ENCODE measurements at places on chromosomes 2 and 18.

DNA sequence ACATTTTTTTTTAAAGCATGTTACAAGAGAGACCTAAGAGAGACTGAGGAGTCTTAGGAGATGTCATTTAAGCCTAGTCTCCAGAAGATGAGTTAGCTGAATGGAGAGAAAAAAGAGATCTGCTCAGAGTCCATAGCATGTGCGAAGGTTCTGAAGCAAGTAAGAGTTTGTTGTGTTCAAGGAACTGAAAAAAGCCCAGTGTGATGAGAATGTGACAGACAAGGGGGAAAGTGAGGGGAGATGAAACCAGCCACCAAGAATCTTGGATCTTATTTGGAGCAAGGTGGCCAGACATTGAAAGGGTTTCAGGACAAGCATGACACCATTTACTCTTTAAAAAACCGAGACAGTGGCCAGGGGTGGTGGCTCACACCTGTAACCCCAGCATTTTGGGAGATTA, 5.2 kb upstream of the MOB1A start:
- DNase-seq = no peak

GRCh38 chr18:67568166-67568565, 51.6 kb upstream of the DSEL start:
- no peak for DNase-seq

DNA sequence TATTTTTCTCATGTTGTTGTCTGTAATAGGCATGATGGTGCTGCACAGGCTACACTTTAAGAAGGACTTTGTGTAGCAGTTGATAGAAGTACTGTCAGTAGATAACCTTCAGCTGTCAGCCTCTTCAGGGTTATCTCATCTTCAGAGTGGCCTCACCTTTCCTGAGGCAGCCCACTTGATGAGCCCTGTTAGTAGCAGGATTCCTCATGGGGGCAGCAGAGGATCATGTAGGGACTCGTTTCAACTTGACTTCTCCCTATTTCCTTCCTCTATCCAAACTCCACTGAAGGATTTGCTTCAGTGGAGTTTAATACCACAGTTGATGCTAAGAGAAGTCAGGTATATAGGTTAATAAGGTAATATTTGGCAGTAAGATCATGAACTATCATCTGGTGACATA, 530.3 kb upstream of the FSIP2 start:
- peak; percentile 24 for DNase-seq

- DNase-seq = no peak
Measured at GRCh38 chr2:151922845-151923666, 94.8 kb upstream of the ARL5A start.

DNA sequence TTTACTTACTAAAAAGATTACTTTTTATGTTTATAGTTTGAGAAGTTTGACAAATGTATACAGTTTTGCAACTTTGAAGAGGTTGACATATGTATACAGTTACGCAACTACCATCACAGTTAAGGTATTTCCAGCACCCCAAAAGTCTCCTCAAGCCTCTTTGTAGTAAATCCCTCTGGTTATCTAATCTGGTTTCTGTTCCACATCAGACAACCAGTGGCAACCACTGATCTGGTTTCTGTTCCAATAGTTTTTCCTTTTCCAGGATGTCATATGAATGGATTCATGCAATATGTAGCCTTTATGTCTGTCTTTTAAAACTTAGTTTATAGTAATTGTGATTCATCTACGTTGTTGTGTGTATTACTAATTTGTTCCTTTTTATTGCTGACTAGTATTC, 23.5 kb downstream of the IFIH1 start:
- DNase-seq = no peak

GRCh38 chr2:210158236-210158635, 13.0 kb downstream of the KANSL1L start:
- DNase-seq = no peak

DNA sequence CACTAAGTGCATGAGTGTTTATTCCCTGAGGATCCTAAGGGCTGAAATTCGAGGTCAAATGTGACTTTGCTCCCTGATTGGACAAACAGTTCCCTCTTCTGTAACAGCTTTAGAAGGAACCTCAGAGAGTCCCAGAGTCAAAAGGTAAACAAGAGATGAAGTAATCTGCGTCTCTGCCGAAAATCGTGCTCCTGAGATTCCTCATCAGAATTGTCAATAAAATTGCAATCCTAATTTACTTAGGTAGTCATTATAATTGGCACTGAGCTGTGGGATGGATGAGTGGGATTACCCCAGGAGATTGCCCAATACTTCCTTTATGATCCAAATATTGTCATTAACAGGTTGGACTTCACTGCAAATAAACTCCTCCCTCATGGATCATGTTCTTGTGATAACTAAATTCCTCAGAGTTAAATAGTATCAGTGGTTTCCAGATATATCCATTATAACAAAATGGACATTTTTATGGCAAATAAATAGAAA, 907 bp upstream of the SUCLG1 start:
- DNase-seq = no peak

DNA sequence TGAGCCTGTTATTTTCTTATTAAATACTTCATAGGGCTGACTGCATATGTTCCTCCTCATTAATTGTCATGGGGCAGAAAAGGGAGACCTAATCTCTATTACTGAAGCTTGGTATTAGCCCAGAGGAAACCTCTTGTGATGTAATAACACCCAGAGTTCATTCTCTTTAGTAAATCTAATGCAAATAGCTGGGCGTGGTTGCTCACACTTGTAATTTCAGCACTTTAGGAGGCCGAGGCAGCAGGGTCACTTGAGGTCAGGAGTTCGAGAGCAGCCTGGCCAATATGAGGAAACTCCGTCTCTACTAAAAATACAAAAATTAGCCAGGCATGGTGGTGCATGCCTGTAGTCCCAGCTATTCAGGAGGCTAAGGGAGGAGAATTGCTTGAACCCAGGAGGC, 14.7 kb downstream of the DAW1 start:
- no peak for DNase-seq

DNA sequence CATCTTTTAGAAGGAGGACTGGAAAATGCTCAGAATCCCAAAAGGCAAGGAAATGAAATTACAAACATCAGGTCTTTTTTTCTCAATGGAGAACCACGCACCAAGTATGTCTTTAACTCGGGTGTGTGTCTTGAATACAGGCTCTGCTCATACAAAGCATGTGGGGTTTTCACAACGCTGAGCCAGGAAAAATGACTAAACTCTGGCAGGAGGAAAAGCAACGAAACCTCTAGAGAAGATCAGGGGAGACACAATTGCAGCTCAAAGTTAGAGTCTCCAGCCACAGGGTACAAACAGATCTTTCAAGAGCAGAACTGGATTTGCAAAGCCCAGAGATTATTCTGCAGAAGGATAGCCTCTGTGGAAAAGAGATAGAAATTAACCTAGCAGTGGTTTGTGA, 42.8 kb upstream of the TPO start:
- no peak for DNase-seq

DNA sequence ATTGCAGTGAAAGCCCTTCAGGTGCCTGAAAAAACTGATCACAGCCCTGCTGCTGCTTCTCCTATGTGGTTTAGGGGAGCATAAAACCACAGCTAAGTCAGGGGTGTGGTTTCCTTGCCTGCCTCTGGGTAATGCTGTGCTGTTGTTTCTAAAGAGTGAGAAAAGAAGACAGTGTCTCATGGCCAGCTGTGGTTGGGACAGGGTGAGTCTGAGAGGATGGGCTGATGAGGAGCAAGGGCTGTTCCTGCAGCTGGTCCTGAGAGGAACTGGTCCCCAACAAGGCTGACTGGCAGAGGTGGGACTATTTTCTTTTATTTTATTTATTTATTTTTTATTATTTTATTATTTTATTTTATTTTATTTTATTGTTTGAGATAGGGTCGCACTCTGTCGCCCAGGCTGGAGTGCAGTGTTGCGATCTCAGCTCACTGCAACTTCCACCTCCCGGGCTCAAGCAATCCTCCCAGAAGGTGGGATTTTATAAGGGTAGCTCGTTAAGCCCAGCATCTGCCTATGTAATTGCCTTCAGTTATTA, 236.7 kb downstream of the FHOD3 start:
- no peak for DNase-seq

- DNase-seq = no peak
Measured at GRCh38 chr2:225766431-225766830, 366.9 kb downstream of the NYAP2 start.

GRCh38 chr2:167136879-167137596, 248.8 kb downstream of the XIRP2 start:
- no peak for DNase-seq

DNA sequence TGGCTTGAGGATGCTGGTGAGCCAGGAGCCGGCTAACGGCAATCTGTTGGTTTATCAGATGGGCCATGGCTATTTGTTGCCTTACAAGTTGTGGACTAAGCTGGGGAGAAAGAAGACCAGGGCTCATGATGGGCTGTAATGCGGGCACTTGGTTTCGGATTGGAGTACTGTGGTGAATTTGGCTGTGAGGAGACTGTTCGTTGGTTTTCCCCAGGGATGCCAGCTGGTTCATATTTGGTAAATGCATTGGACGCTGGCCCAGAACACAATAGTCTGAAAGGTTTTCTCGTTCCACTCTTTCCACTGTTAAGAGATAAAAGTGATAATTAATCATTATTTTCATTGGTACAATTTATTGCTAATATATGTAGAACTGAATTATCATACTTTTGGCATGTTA, 108.9 kb downstream of the SATB2 start:
- DNase-seq = no peak

GRCh38 chr2:6168485-6168884, 476.3 kb downstream of the SOX11 start:
- DNase-seq = no peak

- no peak for DNase-seq
Measured at GRCh38 chr2:231711677-231712450, 3.5 kb downstream of the PTMA start.

DNA sequence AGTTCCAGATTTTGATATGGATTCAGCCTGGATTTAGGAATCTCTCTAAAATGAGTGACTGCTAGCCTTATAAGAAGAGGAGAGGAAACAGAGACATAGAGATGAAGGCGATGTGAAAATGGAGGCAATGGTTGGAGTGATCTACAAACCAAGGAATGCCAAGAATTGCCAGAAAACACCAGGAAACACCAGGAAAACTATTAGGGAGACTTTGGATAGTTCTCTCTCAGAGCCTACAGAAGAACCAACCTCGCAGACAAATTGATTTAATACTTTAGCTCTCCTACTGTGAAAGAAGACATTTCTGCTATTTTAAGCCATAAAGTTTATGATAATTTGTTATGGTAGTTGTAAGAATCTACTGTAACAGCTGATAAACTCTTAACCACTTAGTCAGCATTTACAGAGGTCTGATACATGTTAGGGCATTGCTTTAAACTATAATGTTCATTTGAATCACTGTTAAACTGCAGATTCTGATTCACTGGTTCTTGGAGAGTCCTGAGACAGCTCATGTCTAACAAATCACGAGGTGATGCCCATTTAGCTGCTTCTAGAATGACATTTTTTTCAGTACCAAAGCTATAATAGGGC, 1702.6 kb upstream of the LRRTM1 start:
- DNase-seq = no peak

- no peak for DNase-seq
Measured at GRCh38 chr18:49730951-49731391, 82.4 kb downstream of the ACAA2 start.

DNA sequence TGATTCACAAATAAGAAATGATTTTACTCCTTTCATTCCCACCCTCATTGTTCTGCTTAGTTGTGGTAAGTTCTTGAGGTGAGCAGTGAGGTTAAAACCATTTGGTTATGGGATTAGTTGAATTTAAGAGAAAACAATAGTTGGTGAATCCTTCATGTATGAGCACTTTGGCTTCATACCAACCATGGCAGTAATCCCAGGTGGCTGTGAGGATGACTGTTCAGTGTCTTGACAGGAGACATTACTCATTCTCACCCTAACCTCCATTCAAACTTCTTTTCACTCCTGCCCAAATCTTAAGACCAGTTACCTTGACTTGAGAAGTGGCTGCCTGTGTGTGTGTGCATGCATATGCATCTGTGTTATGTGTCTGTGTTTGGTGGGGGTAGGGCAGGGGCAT, 143.1 kb downstream of the SETBP1 start:
- no peak for DNase-seq

GRCh38 chr2:220440731-220441130, 813.3 kb downstream of the SLC4A3 start:
- no peak for DNase-seq

DNA sequence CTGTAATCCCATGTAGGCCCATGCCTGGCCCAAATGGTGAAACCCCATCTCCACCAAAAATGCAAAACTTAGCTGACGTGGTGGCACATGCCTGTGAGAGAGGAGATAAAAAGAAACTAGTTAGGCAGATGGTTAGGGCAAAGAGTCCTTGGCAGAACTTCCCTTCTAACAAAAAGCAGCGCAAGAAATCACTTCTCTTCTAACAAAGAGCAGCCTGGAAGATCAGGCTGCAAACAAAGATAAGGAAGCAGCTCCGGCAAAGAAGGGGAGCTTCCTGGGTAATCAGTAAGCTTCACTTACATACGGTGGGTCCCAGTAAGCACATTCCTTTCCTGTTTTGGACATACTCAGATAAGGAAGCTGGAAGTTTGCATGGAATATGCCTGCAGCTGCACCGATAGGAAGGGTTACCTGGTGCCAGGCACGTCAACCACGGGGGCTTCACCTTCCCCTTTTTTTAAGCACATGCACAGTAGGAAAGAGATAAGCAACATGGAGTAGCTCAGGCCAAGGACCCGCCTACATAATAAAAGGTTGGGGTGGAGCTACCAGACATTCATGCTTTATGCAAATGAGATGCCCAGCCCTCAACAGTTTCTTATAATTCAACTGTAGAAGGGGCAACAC, 61.0 kb upstream of the SLC25A52 start:
- DNase-seq = no peak

DNA sequence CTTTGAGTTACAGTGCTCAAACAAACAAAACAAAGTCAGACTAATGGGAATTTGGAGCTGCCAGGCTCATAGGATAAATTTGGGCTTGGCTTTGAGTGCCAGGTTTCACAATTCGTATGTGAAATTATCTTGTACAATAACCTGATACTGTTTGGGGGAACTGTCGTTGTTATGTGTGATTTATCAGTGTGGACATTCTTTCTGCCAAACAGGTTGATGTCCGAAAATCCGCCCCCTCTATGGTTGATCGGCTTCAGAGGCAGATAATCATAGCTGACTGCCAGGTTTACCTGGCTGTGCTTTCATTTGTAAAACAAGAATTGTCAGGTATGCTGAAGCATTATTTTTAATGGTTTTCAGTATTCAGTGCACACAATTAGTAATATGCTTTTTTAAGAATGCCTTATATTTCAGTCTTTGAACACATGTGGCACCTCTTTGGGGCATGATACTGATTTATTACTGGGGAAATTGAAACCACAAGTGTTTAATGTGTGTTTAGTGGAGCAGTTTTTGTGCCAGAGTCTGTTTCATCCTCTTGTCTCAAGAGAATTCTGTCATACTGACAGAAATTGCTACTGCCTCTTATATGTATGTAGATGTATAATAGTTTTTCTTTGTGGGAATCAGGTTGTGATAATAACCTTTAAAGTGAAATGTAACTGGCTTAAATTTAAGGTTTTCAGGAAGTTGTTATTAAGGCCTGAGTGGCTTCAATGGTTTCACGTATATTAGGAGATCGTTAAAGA, 54.6 kb downstream of the TTC39C start:
- peak; percentile 13 for DNase-seq

DNA sequence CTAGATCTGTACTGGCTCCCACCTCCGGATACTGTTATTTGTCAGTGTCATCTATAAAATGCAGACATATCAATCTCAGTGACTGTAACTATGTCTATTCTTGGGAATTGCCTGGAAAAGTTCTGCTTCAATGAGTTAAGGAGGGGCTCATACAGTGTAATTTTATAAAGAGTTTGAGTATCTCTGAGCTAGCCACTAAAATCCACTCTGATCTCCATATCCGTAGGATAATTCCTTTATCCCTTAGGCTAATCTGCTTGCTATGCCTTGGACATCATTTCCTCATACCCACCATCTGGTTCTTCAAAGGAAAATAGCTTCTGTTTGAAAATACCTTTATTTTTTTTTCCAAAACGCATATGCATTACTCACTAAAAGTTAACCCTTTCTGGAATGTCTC, 863.2 kb downstream of the SUCLG1 start:
- DNase-seq = no peak
